ENCODE measurements at places on chromosomes 7 and 10.

GRCh38 chr10:3093996-3094395, 26.6 kb downstream of the PFKP start:
- no peak for DNase-seq

DNA sequence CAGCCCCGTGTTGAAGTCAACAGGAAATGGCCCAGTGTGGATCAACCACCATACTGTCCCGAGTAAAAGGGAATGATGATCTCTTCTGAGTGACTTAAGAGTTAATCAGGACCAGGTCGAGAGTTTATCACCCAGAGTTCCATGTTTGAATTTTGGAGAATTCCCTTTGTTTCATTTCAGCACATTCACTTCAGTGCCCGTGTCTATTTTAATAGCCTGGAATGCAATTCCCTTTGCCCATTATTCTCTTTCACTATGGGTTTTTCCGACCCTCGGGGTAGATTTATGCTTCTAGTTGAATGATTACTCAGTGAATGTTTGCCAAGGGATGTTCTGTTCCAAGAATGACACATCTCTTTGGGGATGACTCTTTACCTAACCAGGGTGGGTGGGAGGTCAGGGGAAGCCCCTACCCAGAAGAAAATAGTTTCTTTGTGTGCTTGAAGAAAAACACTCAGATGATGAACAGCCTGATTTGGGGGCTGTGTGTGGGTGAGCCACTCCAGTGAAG, 594.9 kb downstream of the INHBA start:
- no peak for DNase-seq

DNA sequence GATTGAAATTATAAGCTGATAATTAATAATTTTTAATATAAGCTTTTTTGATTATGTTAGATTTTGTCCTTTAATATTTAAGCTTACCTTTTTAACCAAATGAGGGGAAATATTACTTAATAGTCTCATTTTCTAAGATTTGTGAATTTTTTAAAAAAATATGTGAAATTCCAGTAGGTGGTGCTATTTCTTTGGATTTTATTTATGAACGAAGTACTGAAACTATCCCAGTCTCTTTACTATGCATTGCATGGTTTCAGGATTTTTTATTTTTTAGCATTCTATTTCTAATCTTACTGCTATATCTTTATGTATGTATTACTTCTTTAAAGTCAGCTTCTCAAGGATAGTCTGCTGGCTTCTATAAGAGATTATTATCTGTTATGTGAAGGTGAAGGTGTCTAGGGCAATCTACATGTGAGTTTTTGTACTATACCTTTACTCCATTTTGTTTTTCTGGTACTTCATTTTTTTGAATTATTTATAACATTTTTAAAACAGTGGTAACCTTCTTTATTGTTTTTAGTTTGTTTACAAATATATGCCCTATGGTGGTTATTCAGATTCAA, 78.3 kb downstream of the ATRNL1 start:
- DNase-seq = no peak

DNA sequence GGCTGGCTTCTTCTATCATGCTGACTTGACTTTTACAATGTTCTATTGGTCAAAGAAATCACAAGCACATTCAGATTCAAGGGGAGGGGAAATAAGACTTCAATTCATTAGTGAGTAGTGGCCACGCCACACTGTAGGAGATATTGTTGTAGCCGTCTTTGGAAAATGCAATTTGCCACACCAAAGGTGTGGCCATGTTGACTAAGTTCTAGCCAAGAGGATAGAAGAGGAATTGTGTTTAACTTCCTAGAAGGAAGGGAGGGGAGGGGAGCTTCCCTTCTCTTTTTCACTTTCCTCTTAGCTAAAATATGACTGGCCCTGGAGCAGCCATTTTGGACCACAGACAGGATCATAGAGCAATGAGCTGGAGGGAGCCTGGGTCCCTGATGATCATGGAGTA, 3.4 kb upstream of the PRKAR2B start:
- DNase-seq = no peak

Data from activated CD8-positive, alpha-beta memory T cell treated with anti-CD3 and anti-CD28 coated beads for 4 hours (primary cell).